A549 treated with Hydrocortisone at 1 μM for 4 hours (cell line): ENCODE measurements at places on chromosomes 1 and 21. TPM values are rescaled to one million over a fixed set of nuclear protein-coding genes. Genes with fewer than 3 reads are reported as not detected.

Gene PCP4
- total RNA-seq = not detected in 5 replicates

Gene PDZK1IP1
- total RNA-seq = 5.7 to 9.3 TPM (median 6.4 TPM) in 5 replicates

Gene PEAR1
- total RNA-seq = 5.9 to 7.6 TPM (median 6.4 TPM) in 5 replicates

Gene SERPINC1
- 0.07 to 0.13 TPM (median 0.10 TPM) in 4 of 5 replicates, not detected in the other for total RNA-seq

Gene CENPF
- 62.5 to 96.9 TPM (median 68.0 TPM) in 5 replicates for total RNA-seq

Gene CD101
- total RNA-seq = 0.09 to 0.39 TPM (median 0.16 TPM) in 5 replicates

Gene IFNLR1
- total RNA-seq = 0.90 to 1.2 TPM (median 1.1 TPM) in 5 replicates

Gene IGSF3
- total RNA-seq = 12.8 to 20.7 TPM (median 17.9 TPM) in 5 replicates

Gene FMO1
- not detected in 5 replicates for total RNA-seq

Gene TSPAN1
- total RNA-seq = 1.8 to 3.5 TPM (median 2.5 TPM) in 5 replicates

Gene SAMD13
- 0.25 to 0.91 TPM (median 0.54 TPM) in 5 replicates for total RNA-seq

Gene TMEM200B
- total RNA-seq = 0.08 to 0.20 TPM (median 0.08 TPM) in 5 replicates

Gene ERICH3
- not detected in 5 replicates for total RNA-seq

Gene CFH
- 4.3 to 5.1 TPM (median 4.4 TPM) in 5 replicates for total RNA-seq

Gene TMEM82
- total RNA-seq = not detected in 5 replicates

Gene KCNE2
- total RNA-seq = not detected in 5 replicates

Gene AKR1A1
- 73.1 to 81.3 TPM (median 79.9 TPM) in 5 replicates for total RNA-seq

Gene SELENOF
- 152 to 169 TPM (median 155 TPM) in 5 replicates for total RNA-seq

Gene PARK7
- 327 to 388 TPM (median 355 TPM) in 5 replicates for total RNA-seq

Gene C1orf198
- 16.3 to 21.3 TPM (median 18.6 TPM) in 5 replicates for total RNA-seq

Gene GART
- total RNA-seq = 54.8 to 76.6 TPM (median 60.9 TPM) in 5 replicates

Gene E2F2
- total RNA-seq = 2.5 to 2.9 TPM (median 2.6 TPM) in 5 replicates

Gene SIPA1L2
- 6.3 to 7.3 TPM (median 6.5 TPM) in 5 replicates for total RNA-seq

Gene WNT3A
- 0.02 to 0.05 TPM (median 0.03 TPM) in 3 of 5 replicates, not detected in the others for total RNA-seq

Gene ZNF496
- 16.1 to 19.4 TPM (median 18.6 TPM) in 5 replicates for total RNA-seq

Gene LRRC38
- total RNA-seq = 0.05 to 0.08 TPM in 2 of 5 replicates, not detected in the others

Gene ADAMTSL4
- 4.4 to 7.3 TPM (median 6.8 TPM) in 5 replicates for total RNA-seq

Gene TNFSF4
- total RNA-seq = 0.03 to 0.09 TPM (median 0.08 TPM) in 5 replicates

Gene ALX3
- not detected in 5 replicates for total RNA-seq

Gene UBE2G2
- 29.1 to 37.8 TPM (median 33.0 TPM) in 5 replicates for total RNA-seq

Gene LCE6A
- not detected in 5 replicates for total RNA-seq
